ENCODE measurements at places on chromosomes 7 and 10.

DNA sequence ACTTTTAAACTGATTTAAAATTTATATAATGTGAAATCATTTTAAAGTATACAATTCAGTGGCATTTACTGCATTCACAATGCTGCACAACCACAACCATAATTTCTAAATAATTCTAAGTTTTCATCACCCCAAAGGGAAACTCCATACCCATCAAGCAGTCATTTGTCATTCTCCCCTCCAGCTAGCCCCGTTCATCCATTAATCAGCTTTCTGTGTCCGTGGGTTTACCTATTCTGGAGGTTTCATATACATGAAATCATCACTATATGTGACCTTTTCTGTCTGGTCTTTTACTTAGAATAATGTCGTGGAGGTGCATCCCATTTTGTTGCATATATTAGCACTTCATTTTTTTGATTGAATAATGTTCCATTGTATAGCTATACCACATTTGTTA, 214.1 kb downstream of the ADK start:
- no peak for DNase-seq

GRCh38 chr10:119768455-119769094, 42.7 kb downstream of the INPP5F start:
- DNase-seq: no peak

GRCh38 chr10:2053805-2054204, 316.5 kb upstream of the ADARB2 start:
- no peak for DNase-seq

DNA sequence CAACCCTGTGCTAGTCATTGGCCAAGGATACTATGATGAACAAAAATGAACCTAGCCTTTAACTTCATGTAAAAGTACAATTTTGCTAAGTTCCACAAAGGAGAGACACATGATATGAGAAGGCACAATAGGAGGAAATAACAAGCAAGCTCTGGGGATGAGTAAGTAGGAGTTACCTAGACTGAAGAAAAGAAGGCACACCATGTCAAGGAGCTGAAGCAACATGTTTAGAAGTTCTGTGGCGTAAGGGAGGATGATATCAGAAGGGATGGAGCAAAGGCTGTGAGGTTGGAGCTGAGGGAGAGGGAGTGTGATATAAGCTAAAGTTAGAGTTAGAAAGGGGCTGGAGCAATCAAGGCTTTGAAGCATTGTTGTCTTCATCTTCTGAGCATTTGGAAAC, 25.6 kb downstream of the KIFBP start:
- no peak for DNase-seq

GRCh38 chr7:107212725-107213124, 43.9 kb downstream of the HBP1 start:
- no peak for DNase-seq

GRCh38 chr10:100146875-100147650, 38.8 kb downstream of the ERLIN1 start:
- DNase-seq: no peak

GRCh38 chr10:102455893-102456471, 4.6 kb upstream of the C10orf95 start:
- DNase-seq: no peak

DNA sequence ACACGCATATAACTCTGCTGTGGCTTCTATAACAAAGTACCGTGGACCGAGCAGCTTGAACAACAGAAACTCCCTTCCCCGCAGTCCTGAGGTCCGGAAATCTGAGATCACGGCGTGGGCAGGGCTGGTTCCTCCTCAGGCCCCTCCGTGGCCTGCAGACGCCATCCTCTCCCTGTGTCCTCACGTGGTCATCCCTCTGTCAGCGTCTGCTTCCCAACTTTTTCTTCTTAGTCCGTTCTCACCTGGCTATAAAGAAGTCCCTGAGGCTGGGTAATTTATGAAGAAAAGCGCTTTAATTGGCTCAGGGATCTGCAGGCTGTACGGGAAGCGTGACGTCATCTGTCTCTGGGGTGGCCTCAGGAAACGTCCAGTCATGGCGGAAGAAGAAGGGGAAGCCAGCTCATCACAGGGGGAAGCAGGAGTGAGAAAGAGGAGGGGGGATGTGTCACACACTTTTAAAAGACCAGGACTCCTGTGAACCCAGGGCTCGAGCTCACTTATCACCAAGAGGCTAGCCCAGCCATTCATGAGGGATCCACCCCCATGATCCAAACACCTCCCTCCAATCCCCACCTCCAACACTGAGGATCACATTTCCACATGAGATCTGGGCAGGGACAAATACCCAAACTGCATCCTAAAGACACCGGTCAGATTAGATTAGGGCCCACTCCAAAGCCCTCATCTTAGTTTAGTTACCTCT, 91.2 kb upstream of the INSIG1 start:
- no peak for DNase-seq

- DNase-seq: no peak
These were observed 97.2 kb upstream of the BTBD16 start for GRCh38 chr10:122173766-122174435.

DNA sequence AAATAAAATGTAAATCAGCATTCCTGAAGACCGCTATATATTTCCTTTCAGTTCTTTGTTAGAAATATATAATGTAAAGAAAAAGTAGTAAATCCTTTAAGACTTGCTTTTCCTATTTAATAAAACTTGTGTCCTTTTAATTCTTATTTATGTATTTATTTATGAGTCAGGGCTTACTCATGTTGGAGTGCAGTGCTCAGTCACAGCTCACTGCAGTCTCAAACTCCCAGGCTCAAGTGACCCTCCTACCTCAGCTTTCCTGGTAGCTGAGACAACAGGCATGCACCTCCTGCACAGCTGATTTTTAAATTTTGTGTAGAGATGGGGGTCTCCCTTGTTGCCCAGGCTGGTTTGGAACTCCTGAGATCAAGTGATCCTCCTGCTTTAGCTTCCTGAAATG, 724.5 kb downstream of the ANKRD7 start:
- no peak for DNase-seq

DNA sequence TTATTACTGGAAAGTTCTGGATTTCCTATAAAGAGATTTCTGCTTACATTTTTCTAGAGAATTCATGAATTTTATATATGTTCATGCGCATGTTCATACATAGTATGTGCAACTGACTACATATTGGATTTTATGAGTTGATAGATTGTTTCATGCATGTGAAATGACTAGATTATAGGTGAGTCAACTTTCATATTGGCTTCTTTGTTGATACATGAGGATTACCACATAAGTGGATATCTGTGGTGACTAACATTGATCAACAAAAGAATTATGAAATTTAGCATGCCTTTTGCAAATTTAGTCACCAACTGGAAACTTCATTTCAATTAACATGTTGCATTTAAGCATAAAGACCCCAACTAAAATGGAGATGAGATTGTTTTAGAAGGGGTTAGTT, 99.0 kb downstream of the GNAT3 start:
- no peak for DNase-seq

DNA sequence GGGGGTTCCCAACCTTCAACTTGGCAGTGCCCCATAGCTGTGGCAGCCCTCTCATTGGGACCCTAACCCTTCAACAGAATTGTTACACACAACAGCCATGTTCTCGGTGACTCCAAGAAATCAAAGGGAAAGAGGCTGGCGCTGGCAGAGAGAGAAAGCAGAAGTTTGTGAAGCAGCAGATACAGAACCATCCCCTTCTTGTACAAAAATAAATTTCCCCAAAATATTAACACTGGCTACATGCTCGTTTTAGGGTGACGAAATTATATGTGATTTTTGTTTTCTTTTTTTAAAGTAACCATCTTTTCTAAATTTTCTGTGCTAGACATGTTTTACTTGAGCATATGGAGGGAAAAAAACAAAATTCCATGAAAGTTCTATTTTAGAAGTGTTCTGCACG, 45.2 kb upstream of the SAMD8 start:
- no peak for DNase-seq

DNA sequence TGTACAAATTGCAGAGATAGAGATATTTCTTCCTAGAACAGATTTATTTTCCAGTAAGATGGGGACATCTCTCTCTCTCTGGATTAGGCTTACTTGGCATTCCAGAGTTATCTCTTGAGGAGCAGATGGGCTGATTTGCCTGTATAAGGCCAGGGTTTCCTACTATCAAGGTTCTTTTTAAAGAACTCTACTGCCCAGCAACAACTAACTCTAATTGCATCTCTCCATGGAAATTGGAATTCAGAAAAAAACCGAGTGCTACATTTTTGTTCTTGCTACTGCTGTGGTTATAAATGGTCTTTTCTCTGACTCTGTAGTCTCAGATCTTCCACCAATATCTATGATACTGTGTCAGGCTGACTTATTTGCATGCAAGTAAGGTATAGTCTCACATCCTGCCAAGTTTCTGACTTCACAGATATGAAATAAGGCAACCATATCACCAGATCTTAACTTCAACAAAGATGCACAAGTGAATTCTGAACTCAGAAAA, 161.1 kb downstream of the CRPPA start:
- no peak for DNase-seq

GRCh38 chr10:1462994-1463633, 274.2 kb downstream of the ADARB2 start:
- DNase-seq: no peak

GRCh38 chr7:40850017-40850416, 715.2 kb downstream of the SUGCT start:
- no peak for DNase-seq

GRCh38 chr7:139860090-139860775, 31.2 kb downstream of the TBXAS1 start:
- DNase-seq: peak; percentile 25

DNA sequence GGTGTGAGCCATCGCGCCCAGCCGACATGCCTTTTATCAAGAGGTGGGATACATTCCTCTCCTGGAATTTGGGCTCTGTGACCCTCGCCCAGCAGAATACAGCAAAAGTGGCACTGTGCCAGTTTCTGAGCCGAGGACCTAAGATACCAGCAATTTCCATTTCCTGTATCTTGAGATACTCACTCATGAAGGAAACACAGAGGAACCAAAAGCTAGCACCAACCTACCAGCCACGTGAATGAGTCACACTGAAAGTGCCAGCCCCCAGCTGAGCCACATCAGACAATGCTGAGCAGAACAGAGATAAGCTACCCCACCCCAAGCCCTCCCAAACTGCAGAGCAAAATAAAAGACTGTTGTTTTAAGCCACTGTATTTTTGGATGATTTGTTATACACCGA, 56.3 kb downstream of the CACUL1 start:
- DNase-seq: no peak

GRCh38 chr7:29045258-29046086, 87.3 kb upstream of the TRIL start:
- DNase-seq: no peak

DNA sequence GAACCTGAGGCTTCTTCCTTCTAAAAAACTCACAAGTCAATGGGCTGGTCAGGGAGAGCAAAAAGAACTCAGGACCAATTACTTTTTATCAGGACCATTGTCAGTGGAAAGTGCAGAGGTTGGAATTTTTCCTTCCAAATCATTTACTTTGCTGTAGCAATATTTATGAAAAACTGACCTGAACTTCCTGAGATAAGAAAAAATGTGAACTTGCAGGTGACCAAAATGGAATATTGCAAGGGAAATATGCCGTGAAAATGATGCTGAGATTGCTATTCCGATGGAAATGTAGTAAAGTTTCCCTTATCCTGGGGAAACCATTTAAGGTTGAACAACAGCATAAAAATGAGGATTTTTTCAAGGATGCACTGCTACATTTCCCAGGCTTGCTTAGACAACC, 148.3 kb upstream of the PFKP start:
- DNase-seq: no peak

DNA sequence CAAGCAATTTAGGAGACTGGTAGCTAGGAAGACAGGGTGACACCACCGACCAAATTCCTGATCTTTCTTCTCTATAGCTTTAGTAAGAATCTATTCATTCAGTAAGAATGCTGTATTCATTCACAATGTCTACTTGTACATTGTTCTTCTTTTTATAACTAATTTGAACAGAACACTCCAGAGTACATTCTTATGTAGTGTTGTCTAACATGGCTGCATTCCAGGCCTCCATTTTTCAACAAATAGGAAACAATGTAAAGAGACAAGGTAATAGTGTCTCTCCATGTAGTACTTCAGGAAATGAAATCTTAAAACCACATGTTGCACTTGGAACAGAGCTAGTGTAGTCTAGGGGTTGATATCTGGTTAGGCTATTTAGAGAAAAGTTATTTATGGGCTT, 1.8 kb downstream of the VCL start:
- no peak for DNase-seq

- DNase-seq: no peak
These were observed 83.3 kb downstream of the PAX2 start for GRCh38 chr10:100828738-100829096.

DNA sequence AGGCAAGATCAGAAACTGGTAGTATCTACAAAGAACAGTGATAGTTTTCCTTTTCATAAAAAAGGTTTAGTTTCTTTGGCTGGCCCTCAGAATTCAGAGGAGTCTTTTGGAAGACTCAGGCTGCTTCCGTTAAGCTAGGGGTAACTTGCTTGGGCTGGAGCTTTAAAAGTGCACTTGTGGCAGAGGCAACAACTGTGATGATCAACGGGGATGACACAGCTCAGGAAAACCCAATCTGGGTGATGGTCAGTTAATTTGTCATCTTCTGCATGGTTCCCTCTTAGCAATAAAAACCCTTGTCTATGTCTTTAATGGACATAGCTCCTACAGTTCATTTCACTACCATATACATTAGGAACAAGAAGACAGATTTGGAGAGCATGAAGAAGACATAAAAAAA, 46.7 kb downstream of the SGMS1 start:
- DNase-seq: no peak

- no peak for DNase-seq
These were observed 61.3 kb downstream of the XPNPEP1 start for GRCh38 chr10:109862041-109862440.

DNA sequence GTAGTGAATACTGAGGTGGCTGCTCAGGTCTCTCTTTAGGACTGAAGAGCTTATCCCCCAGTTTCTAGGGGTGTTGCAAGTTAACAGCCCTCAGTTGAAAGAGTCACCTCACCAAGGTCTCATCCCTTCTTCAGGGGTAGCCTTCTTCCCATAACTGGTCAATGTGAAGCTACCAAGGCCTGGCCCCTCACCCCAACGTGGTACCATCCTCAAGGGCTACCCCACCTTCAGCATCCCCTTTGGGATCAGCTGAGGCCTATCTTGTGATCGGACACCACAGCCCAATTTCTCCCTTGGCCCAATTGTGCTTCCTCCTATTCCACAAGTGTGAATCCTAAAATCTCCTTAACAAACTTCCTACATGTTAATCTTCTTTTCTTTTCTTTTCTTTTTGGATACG, 289.5 kb upstream of the MKLN1 start:
- no peak for DNase-seq

DNA sequence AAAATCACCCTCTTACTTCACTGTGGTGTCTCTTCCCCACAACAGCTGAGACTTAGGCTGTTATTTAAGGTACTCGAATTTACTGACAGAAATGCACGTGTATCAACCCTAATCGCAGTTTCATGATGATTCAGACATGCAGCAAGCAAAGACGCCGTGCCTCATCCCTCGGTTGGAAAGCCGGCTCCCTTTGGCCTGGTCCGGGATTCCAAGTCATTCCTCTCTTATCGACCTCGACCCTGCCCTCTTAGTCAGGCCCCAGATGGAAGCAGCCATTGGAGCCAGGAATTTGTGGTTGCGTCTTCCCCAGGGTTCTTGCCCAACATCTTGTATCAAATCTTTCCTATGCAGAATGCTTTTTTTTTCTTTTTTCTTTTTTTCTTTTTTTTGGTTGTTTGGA, 229.5 kb downstream of the GATA3 start:
- DNase-seq: no peak

GRCh38 chr7:24732646-24733413, 24.4 kb downstream of the GSDME start:
- no peak for DNase-seq
